ENCODE measurements at places on chromosomes 6 and 20. TPM values are rescaled to one million over a fixed set of nuclear protein-coding genes. Genes with fewer than 3 reads are reported as not detected.

GRCh38 chr20:59748619-59749191, 144.4 kb downstream of the PHACTR3 start:
- no peak for ATAC-seq

- ATAC-seq, result no peak
Measured at GRCh38 chr6:70351461-70351860, 48.6 kb upstream of the COL9A1 start.

DNA sequence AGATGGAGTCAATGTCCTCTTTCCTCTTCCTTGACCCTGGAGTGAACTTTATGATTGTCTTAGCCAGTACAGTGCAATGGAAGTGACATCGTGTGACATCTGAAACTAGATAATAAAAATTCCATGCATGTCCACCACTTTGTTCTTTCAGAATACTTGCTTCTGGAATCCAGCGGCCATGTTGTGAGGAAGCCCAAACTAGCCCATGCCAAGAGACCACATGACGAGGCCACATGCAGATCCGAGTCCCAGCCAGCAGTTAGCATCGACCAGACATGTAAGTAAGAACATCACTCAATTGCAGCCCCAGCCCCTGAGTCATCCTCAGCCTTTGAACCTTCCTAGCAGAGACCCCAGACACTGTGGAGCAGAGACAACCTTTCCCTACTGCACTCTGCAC, 48.5 kb upstream of the E2F3 start:
- ATAC-seq, result no peak

DNA sequence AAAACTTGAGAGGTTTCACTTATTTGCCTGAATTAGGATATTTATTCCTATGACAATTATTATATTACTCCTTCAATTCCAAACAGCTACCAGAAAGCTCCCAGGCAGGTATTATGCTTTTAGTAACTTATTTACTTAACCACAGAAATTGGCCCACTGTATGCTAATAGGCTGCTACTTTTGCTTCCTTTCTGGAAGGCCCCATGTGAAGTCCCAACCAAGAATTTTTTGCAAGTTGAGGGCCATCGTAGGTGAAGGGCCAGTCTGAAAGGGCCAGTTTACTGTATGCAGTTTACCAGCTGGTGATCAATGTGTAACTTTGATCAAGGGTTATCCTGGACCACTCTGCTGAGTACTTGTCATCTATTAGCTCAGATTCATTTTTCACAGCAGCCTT, 45.0 kb downstream of the EDN1 start:
- ATAC-seq, result no peak

- ATAC-seq, result no peak
Measured at GRCh38 chr6:40856271-40856670, 182.8 kb downstream of the UNC5CL start.

PHACTR3 gene
- total RNA-seq, result not detected

HLA-DPA1 gene
- 40.5 TPM for total RNA-seq

OR2J1 gene
- total RNA-seq, result not detected

GRCh38 chr20:9441948-9442347, 72.4 kb upstream of the LAMP5 start:
- ATAC-seq, result no peak

DNA sequence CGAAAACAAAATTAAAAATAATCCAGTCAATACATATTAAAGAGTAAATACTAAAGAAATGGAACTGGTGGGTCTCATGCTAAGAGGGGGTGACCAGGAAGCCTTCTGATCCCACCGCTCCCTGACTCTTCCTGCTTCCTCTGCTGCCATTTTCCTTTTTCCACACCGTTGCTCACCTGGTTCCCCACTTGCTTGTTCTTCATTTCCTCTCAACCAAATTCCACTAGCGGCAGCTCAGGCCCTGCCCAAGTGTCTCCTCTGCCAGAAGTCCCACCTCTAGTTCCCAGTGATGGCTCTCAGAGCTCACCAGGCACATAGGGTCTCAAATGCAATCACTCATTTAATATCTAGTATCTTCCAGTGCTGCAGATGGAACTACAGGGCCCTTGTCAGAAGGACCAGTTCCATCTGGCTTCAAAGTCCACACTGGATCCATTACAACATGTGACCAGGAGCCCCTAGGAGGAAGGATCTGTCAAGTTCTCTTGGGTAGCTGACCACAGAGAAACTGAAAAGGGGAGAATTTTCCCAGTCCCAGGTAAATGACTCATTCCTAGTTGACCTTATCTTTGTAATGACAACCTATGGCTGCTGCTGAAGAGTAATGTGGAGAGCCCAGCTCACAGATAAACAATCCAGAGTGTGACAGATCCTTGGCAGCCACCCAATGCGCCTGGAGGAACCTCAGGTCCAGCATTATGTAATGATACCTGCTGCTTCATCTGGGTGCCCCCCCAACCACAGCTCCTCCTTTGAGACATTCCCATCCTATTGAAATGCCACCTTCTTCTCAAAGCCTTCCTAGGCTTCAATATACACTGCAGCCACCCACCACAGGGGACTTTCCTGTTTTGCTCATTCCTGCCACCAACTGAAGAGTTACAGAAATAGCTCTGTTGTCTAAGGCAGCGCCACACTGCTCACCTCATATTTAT, 38.2 kb downstream of the ELMO2 start:
- peak; percentile 58 for ATAC-seq

DNA sequence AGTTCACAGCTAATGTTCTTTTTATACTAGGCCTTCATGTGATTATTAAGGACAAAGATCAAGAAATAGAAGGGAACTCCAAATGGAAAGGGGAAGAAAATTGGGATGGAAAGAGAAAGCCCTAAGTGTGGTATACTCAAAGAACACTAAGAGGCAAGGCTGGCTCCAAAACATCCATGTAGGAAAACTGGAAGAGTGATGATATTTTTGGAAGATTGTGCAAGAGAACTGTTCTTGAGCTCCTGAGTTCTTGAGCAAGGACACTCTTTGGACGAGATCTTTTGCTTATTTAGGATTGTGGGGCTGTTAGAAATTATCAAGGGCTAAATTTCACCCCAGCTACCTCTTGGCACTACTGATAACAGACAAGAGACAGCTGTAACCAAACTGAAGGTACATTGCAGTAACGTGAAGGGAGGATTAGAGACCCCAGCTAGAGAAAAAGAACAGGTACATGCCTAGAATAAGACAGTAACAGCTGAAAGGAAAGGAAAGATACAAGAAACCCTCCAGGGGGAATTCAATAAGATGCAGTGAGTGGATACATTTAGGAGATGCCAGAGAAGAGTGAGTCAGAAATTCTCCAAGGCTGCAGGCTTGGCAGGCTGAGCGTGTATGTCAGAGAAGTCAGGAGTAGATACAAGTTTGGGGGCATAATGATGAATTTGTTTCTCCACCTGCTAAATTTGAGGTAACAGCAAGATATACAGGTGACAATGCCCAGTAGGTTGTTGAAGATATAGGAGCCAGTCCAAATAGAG, 69.7 kb downstream of the CBLN4 start:
- ATAC-seq, result no peak

GRCh38 chr20:62444286-62444685, 16.9 kb upstream of the RBBP8NL start:
- ATAC-seq, result no peak

SLC24A3 gene
- total RNA-seq, result not detected

LY6G6C gene
- total RNA-seq, result not detected

GRCh38 chr6:119961450-119961849, 611.9 kb upstream of the MAN1A1 start:
- no peak for ATAC-seq

GRCh38 chr6:106440546-106440945, 80.0 kb downstream of the CRYBG1 start:
- ATAC-seq, result no peak

IMPG1 gene
- not detected for total RNA-seq

SOD2 gene
- total RNA-seq, result 110 TPM

C4B gene
- total RNA-seq, result 6.1 TPM

DNA sequence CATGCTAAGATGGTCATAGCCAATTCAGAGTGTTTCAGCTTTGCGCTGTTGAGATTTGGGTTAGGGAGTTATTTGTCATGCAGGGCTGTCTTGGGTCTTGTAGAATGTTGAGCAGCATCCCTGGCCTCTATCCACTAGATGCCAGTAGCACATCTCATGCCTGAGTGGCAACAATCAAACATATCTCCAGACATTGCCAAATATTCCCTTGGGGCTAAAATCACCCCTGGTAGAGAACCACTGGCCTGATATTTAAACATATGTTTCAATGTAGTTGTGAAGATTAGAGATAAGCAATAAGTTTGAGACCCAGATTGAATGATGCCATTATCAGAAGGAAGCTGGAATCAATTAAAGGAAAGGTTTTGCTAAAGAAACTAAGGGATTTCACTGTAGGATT, 463.3 kb downstream of the DOK5 start:
- no peak for ATAC-seq

DNA sequence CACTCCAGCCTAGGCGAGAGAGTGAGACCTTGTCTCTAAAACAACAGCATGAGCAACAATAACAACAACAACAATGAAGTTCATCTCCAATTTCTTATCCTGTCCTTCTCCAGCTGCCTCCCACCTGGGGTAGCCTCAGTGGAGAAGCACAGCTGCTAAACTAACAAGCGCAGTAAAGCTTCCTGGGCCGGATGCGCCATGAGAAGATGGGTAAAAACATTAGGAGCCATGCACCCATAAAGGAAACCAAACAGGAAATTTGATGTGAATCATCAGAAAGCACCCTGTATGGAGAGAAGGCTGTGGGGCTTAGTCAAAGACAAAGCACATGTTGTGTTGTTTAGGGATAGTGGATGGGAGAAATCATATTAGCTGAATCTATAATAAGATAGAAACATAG, 61.1 kb upstream of the CCN6 start:
- peak; percentile 86 for ATAC-seq

- no peak for ATAC-seq
Measured at GRCh38 chr6:161901740-161902426, 628.0 kb upstream of the AGPAT4 start.

DNA sequence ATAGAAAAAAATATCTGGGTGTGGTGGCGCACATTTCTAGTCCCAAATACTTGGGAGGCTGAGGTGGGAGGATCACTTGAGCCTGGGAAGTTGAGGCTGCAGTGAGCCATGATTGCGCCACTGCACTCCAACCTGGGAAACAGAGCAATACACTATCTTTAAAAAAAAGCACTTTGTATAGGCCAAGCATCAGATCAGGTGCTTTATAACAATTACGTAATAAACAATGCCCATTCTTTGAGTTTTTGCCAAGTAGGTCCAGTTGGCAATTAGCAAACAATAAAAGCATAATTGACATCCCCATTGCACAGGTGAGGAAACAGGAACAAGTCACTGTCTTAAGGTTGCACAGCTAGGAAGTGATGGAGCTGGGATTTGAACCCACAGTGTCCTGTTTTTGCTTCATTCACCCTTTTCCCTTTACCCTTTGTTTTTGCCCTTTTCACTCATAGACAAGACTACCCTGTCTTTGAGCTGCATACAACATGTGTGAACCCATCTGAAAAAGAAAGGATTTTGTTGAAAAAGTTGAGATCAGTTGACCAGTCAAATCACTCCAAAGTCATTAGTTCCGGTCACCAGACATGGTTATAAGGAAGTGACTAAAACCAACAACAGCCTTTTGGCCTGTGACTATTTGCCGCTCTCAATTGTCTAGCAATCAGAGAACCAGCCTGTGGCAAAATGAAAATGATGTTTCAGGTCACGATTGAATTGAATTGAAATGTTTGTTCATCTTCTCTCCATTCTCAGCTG, 303.6 kb downstream of the TFAP2C start:
- no peak for ATAC-seq

DNA sequence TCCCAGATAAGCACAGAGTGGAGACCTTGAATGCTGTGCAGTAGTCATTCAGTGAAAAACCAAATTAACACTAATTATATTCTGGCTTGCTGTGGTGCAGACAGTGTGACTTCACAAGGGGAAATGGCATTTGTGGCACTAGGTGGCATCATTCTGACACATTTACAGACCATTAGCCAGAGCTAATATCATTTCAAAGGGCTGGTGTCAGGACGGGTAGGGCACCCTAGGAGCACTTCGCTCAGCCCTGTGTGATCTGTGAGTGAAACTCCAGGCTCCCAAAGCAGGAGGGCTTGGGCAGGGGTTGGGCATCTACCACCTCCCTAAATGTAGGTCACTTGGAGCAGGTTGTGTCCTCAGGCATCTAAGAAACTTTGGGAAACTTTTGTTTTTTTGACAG, 555.8 kb downstream of the PKHD1 start:
- ATAC-seq, result no peak

DNA sequence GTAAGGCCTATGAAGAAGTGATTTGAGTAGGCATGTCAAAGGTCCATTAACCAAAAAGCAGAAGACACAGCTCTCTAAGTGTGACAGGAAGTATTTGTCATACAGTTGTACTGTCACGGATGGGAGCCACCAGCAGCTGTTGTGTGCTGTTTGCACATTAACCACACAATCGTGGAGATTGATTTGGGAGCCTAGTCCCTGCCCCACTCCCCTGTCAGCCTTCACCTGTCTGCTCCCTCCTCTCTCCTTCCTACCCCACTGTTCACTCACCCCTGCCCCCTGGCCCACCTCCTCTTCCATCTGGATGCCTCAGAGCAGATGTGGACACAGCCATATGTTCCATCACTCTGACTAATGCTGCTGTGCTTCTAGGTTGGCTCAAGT, 124.7 kb upstream of the SPACA1 start:
- ATAC-seq, result peak; percentile 90

SCP2D1 gene
- not detected for total RNA-seq

DNA sequence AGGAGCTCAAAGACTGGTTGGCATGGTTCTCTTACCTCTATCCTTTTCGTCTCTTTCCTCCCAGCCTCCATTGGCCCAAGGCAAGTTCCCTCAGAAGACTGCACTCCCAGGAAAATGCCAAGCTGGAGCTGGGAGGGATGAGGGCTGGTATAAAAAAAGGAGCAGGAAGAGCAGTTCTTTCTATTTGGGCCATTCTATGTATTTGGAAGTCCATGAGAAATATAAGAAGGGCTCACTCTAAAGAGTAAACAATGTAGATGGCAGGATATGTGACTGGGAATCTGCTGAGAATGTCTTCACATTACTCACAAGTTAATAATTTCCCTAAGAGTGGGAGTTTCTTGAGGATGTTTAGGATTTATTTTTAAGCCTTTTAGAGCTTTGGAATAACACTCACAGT, 36.6 kb upstream of the ADTRP start:
- ATAC-seq, result no peak

- ATAC-seq, result no peak
Measured at GRCh38 chr6:28296520-28297060, 15.2 kb downstream of the PGBD1 start.

DNA sequence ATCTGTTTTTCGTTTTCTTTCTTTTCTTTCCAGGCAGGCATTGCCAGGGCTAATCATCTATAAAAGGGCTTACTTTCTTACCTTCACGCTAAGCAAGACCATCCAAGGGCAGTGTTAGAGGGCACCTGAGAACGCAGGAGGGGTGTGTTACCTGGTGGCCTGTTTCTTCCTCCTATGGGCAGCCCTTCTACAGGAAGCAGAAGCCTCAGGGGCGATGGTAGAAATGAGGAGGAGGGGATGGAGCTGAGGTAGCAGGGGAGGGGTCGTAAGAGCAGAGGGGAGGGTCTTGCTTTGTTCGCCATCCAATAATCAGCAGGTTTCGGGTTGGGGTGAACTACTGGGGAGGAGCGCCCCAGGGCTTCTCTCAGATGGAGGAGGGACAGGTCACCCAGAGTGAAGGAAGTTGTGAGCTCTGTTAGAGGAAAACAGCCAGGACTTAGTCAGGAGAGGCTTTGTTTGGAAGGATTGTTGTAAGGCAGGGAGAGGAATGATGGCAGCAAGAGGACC, 1.5 kb upstream of the CCR6 start:
- ATAC-seq, result no peak
